ENCODE measurements at places on chromosomes 6 and 20.

- DNase-seq, result no peak
Observed at GRCh38 chr6:33082702-33083101, 6.9 kb downstream of the HLA-DPB1 start.

- DNase-seq, result no peak
Observed at GRCh38 chr6:71983131-71983530, 96.8 kb downstream of the RIMS1 start.

DNA sequence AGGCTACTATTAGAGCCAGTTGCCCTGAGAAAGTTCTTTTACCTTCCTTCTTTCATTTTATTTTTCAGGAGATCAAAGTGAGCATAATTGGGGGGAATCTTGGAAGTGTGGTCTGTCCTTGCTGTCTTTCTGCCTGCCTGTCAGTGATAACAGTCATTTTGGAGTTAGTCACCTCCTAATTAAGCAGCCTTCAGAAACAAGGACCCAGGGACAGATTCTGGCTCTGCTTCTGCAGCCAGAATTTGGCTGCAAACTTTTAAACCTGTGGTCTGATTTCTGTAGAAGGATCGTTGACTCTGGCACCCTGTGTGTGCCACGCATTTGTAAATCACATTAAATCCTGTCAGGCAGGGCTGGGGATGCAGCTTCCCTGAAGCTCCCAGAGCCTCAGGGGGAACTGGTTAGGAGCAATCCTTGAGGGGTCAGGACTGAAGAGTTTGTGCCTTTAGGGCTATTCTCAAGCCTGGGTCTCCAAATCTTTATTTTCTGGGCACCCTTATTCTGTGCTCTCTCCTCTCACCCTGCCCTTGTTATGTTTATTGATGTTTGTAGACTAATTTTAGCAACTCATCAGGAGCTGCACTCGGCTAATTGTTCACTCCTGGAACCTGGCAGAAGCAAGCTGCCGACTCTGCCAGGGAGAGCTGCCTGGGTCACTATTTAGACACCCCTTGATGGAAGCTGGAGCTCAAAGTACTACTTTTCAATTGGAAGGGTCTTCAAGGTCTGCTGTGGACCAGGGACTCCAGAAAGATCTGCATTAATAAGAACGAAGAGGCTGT is 6.8 kb downstream of the NOX3 start:
- no peak for DNase-seq

GRCh38 chr6:43698584-43699349 is 11.2 kb upstream of the MRPS18A start:
- DNase-seq, result peak; percentile 70

- no peak for DNase-seq
Observed at GRCh38 chr6:51049288-51049982, 230.8 kb downstream of the TFAP2B start.

DNA sequence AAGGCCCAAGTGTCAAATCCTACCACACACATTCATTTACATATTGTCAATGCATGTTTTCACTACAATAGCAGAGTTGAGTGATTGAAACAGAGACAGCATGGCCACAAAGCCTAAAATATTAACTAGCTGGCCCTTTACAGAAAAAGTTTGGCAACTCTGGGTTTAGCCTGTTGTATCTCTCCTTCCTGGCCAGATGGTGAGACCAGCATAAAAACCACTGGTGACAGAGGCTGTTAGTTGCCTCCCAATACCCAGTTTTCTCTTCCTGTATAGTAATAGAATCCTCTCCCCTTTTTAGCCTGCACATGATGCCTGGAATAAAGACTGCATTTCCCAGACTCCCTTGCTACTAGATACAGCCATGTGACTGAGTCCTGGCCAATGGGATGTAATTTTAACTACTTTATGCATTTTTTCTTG is 100.0 kb upstream of the TAB2 start:
- no peak for DNase-seq

- DNase-seq, result no peak
Observed at GRCh38 chr6:107769053-107769658, 55.0 kb downstream of the SCML4 start.

DNA sequence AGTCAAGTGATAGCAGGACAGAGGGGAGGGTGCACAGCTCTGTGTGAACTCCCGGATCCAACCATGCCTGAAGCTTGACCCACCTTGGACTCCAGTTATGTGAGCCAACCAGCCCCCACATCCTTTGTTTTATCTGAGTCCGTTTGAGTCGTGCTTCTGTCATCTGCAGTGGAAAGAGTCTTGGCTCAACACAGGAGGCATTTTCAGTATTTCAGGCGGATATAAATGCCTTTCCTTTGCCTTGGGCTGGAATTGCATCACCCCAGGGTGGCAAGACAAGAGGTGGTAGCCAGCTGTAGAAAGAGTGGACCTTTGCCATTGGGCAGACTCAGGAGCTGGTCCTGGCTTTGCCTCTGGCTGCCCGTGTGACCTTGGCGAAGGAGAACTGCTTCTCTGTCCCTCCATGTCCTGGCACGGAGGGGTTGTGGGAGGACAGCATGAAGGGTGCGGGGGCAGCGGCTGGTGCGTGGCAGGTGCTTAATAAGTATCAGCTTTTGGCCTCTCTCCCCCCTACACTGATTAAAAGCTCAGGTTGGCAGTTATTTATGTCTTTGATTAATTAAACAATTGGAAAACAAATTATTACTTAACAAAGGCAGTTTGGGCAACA is 42.6 kb upstream of the APCDD1L start:
- no peak for DNase-seq
